Stimulated activated CD4-positive, alpha-beta T cell treated with anti-CD3 and anti-CD28 coated beads, Interleukin-4, amount 100 ng/mL, for 48 hours (primary cell): ENCODE measurements at places on chromosomes 5 and 9.
A peak's percentile ranks its signal among the peaks of the same experiment; 100 is the strongest.

DNA sequence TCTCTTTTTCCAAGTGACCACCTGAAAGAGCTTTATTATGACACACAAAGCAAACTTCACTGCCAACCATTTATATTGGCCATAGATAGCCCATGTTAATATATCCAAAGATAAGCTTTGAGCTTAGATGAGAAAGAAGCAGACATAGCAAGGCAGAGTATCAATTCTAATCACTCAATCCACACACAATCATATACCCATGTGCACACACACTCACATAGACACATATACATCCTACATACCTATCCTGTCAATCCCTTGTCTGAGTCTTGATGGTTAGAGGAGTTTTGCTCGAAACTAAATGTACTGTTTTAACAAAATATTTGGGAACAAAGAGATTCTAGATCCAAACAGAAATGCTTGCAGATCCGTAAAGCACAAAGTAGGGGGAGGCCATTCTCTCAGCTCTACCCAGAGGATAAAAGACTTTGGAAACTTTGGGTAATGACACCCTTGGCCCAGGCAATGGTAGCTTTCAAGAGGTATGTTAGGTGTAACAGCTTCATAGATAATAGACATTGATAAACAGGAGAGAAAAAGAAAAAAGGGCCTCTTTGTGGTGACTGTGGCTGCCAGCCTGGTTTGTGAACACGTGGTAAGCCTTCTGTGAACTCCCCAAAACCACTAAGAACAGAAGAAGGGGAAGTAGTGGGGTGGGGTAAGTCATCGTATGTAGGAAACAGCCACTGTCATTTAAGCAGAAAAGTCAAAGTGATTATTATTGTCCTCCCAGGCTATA, 121.6 kb downstream of the TLR4 start:
- DNase-seq: peak; percentile 4

- no peak for DNase-seq
Observed at GRCh38 chr9:134809826-134810225, 70.8 kb upstream of the FCN2 start.

DNA sequence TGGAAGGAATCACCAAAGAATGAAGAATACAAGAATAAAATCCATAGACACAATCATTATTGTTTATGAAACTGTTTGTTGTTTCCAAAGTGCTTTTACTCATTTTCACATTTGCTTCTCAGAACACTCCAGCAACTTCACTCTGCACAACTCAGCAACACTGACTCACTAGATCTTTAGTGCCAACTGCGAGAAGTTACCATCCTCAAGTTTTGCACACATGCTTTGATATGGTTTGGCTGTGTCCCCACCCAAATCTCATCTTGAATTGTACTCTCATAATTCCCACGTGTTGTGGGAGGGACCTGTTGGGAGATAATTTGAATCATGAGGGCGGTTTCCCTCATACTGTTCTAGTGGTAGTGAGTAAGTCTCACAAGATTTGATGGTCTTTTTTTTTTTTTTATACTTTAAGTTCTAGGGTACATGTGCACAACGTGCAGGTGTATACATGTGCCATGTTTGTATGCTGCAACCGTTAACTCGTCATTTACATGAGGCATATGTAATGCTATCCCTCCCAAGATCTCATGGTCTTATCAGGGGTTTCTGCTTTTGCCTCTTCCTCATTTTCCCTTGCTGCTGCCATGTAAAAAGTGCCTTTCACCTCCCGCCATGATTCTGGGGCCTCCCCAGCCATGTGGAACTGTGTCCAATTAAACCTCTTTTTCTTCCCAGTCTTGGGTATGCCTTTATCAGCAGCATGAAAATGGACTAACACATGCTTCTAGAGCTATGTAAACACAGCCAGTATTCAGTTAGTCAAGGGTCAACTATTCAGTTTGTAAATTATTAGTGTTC, 36.9 kb downstream of the CLINT1 start:
- no peak for DNase-seq

- no peak for DNase-seq
Observed at GRCh38 chr5:122154491-122154890, 25.1 kb downstream of the ZNF474 start.

- no peak for DNase-seq
Observed at GRCh38 chr9:134967547-134967930, 49.8 kb upstream of the FCN1 start.

GRCh38 chr5:93164690-93165089, 416.3 kb downstream of the NR2F1-AS1 start:
- DNase-seq: no peak

GRCh38 chr9:83707518-83707767, 315 bp downstream of the UBQLN1 start:
- DNase-seq: peak; percentile 73

- DNase-seq: no peak
Observed at GRCh38 chr5:147669169-147669869, 113.2 kb downstream of the JAKMIP2 start.

DNA sequence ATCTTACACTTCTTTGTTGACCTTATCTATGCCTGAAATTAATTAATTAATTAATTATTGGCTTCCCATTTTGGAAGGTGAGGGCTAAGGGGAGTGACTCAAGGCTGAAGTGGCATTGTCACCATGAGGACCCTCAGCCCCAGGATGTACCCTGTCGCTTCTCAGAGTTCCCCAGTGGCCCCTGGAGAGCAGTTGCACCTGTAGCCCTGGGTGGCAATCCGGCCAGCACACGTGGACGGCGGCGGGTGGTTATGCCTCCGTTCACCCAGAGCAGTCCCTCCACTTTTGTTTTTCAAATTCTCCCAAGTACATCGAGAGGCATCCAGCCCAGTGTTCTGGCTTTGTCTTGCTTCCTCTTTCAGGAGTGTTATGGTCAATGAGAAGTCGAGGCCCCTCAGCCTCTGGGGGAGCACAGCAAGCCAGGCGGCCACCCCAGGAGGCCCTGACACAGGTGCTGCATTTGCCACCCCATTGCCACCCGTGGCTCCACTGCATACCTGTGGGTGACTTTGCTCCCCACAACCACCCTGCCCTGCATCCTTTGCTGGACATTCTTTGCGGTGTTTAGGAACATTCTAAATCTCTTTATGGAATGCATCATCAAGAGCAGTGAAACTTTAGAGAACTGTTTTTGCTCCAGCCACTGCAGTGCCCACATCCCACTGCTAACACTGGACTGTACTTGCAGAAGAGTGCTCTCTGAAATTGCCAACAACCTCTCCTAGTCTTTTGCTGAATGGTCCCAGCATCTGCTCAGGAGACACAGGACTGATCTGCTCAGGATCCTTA, 11.5 kb upstream of the IRX2 start:
- no peak for DNase-seq

- DNase-seq: no peak
Observed at GRCh38 chr9:31034311-31034710, 1350.1 kb upstream of the ACO1 start.

DNA sequence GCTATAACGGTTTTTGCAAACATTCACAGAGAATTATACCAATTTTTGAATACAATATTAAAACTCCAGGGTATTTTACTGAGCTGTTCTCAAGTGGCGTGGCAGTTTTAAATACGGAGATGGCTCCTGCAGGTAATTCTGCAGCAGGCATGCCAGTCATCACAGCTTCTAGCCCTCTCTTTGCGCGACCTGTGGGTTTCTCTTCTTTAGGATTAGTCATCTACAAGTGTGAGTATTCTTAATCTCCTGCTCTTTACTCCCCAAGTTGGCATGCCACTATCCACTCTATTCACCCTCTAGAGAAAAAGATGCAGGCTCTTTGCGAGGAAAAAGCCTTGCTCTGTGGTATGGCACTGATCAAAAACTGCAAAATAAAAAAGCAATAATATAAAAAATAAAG, 43.9 kb downstream of the ANKRD31 start:
- peak; percentile 8 for DNase-seq

DNA sequence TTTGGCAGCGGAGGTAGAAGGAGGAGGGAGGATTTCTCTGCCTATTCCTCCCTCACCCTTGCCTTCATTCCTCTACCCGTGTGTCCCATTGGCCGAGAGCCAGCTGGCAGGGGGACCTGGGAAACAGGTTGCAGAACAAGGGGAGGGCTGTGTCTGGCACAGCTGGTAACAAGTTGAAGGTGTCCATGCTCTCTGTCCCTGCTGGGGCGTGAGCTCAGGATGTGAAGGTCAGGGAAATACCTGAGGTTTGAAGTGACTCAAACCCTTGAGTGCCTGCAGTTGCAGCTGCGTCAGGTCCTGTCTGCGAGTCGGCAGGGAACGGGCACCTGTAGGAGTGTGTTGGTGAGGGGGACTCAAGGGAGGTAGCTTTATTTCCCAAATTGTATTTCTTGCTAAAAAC, 16.2 kb downstream of the MIGA2 start:
- DNase-seq: no peak

DNA sequence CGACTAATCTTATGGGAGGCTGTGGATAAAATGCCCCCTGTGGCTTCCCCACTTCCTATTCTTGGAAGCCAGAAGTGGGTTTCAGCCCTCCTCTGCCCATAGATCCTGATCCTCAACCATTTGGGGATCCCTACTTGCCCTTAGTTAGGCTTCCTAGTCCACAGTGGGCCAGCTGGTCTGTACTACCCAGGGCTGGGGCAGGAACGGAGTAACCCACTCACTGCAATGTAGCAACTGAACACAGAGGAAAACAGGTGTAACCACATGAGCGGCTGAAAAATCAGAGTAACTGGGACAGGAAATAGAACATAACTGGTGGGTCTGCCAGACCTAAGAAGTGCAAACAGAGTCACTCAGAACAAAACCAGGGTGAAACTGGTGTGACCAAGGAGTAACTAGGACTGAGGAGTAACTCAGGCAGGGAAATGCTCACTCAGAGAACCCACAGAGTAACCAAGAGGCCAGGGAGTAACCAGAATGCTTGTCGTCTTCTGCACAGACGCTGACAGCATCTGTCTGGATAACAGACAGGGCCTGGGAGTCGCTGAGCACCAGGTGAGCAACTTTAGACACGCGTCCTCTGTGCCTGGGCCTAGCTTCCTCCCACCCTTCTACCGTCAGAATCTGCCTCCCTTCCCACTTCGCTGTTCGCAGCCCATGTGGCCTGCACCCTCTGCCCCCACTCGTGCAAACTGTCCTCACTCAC, 1.0 kb downstream of the AQP3 start:
- DNase-seq: no peak

DNA sequence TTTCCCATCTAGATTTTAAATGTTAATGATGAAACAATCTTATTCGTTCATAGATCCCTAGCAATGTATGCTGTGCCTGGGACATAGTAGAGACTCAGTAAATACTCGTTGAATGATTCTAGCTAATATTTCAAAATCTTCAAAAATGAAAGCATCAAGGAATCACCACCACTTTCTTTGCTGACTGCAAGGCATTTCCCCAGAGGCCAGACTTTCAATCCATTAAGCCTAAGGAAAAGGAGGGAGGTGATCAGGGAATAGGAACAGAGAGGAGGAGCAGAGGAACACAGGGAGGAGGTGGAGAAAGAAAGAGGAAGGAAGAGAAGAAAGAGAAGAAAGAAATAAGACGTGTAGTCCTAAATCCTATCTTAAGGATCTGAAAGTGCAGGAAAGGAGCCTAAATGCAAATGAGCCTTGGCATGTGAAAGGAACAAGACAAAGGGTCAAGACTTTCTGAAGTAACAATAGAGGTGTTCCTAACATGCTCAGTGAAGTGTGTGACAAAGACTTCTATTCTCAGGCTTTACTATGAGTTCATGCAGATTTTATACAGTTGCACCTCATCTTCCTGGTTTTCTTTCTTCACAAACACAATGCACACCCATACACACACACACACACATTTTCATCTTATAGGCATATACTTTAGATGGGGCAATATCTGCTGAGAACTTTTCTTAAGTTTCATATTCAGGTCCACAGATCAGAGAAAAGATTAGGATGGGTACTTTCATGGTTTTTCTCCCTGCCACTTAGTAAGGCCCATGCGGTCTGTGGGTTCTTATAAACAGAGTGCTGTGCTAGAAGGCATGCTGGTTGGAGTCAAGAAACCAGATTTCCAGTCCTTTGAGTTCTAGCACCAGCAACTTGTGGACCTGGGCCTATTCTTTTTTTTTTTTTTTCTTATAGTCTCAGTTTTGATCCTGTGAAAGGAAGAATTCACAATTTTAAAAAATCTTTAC, 512.2 kb upstream of the TNC start:
- DNase-seq: no peak

- DNase-seq: no peak
Observed at GRCh38 chr9:31821583-31821982, 562.9 kb upstream of the ACO1 start.

DNA sequence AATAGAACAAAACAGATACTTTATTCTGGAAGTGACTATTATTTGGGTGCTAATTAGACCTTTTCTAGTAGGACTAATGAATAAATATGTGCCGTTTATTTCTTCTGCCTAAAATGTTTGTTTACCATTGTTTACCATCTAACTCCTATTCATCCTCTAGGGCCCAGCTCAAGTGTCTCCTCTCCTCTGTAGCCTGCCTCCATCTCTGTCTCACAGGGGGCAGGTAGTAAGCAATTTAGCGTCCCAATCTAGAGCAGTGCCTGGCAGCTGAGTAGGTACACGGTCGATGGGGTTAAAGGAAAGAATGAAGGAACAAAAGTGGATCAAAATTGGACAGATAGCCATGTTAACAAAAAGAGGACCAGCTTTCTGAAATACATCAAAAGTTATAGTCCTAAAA, 230.9 kb downstream of the SLF1 start:
- no peak for DNase-seq

GRCh38 chr5:43348207-43348606, 35.0 kb upstream of the HMGCS1 start:
- no peak for DNase-seq

DNA sequence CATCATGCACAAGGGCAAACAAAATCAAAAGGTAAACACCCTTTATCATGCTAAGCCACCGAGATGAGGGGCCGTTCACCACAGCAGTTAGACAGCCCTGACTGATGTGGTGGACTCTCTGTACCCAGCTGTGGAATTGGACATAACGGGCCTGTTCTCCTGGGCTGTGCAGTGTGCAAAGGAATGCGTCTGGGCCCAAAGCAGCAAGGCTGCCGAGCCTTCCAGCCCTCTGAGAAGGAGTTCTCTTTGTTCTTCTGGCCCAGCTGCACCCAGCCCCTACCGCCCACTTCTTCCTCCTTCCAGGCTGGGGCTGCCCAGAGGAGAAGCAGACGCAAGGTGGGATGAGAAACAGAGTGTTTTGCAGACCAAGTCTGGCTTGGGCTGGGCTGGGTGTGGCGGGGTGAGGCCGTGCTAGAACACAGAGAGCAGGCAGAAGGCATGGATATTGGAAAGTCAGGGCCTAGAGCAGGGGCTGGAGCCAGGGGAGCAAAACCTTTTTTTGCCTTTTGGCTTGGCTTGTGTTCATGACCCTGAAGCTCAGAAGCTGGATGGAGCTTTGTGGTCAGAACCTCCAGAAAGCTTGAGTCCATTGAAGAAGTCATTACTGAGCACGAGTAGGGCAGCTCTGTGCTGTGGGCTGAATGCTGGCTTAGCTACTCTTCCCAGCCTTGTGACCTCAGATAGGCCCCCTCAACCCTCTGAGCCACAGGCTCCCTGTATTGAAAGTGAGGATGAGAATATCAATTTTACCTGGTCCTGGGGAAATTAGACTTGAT, 49.8 kb upstream of the SH3PXD2B start:
- no peak for DNase-seq

GRCh38 chr5:92963800-92964199, 617.2 kb downstream of the NR2F1-AS1 start:
- no peak for DNase-seq

GRCh38 chr9:83622433-83622938, 457 bp upstream of the IDNK start:
- DNase-seq: no peak

GRCh38 chr5:9627541-9627940, 2.6 kb downstream of the TAS2R1 start:
- DNase-seq: no peak
